ENCODE measurements at places on chromosomes 7 and 10. TPM values are rescaled to one million over a fixed set of nuclear protein-coding genes. Genes with fewer than 3 reads are reported as not detected.

GRCh38 chr7:155213385-155213784 is 84.3 kb upstream of the INSIG1 start:
- no peak for DNase-seq

- DNase-seq: no peak
Measured at GRCh38 chr10:55519264-55519663, 718.2 kb upstream of the PCDH15 start.

DNA sequence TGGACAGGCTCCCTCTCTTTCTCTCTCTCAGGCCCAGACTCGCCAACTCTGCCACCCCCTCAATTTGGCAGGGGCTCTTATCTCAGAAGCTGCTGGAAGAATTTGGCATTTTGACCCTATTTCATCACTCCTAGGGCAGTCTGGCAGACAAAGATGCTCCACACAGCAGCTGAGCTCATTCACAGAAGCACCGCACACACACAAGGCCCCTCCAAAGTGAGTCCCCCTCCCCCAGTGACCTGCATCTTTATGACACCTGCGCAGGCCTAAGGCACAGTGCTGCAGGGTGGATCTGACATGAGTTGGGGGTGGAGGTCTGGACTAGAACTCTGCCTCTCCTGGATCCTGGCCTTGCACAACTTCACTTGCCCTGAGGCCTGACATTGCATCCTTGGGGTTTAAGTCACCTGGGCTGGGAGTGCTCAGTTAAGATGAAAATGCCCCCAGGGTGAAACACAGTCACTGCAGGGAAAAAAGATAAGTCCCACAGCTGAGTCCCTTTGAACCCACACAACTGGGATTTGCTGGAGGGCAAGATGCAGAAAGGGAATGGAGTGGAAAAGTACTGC is 41.1 kb upstream of the DUSP5 start:
- DNase-seq: peak; percentile 13

Gene MMRN2
- 1.3 TPM for total RNA-seq

Gene CNPY1
- not detected for total RNA-seq

Gene SSC4D
- not detected for total RNA-seq
